NCI-H2081 treated with DMSO at 0.1 percent for 48 hours (cell line): ENCODE measurements at places on chromosomes 4 and X.

- no peak for DNase-seq
Measured at GRCh38 chr4:70153937-70154336, at the start of gene PRR27. Gene PRR27 (plus strand): TSS chr4:70154237. CDS start chr4:70154376, 139 bp downstream.

GRCh38 chr4:36323816-36324419, 42.5 kb downstream of the DTHD1 start:
- no peak for DNase-seq

DNA sequence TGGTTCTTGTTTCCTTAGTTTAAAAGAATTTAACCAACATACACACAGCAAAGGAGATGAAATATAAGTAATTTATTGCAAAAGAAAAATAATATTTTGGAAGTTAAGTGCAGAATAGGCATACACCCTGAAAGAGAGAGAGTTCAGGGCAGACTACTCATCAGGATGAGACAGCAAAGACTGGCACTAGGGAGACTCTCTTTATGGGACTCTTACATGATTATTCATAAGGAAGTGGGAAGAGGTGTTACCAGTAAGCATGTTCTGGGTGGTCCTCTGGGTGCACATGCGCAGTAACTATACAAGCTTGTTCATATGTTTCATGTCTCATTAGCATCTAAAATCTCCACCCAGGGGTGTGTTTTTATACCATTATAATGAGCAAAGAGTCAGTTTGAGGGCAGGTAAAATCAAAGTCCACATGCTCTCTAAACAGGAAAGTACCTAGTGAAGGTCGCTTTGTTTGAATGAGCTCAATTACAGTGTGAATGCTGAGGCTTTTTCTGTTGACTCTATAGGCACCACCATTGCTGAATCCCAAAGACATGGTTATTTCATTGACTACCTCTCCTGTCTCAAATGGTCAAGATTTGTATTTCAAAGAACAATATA, 38.2 kb upstream of the PRDM5 start:
- no peak for DNase-seq

GRCh38 chr4:147015491-147015890, 69.8 kb upstream of the TTC29 start:
- DNase-seq, result no peak

DNA sequence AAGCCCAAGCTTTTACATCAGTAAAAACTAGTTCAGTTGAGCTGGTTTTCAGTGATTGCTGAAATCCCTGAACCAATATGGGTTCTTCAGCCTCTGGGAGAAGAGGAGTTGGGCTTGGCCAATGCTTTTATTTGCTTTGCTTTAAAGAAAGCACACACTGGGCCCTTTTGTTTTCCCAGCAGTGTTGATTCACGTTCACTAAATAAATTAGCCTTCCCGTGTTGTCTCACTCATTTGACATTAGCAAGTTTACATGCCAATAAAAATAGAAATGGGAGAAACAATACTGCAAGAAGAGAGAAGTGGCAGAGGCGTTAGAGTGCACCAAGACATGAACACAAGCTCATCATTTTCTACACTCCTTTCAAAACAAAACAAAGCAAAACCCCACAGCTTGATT, 136.2 kb downstream of the SHROOM3 start:
- peak; percentile 9 for DNase-seq

- no peak for DNase-seq
Measured at GRCh38 chrX:139834879-139835278, 98.0 kb downstream of the ATP11C start.

GRCh38 chrX:70338290-70338689, 48.4 kb downstream of the KIF4A start:
- DNase-seq, result no peak

DNA sequence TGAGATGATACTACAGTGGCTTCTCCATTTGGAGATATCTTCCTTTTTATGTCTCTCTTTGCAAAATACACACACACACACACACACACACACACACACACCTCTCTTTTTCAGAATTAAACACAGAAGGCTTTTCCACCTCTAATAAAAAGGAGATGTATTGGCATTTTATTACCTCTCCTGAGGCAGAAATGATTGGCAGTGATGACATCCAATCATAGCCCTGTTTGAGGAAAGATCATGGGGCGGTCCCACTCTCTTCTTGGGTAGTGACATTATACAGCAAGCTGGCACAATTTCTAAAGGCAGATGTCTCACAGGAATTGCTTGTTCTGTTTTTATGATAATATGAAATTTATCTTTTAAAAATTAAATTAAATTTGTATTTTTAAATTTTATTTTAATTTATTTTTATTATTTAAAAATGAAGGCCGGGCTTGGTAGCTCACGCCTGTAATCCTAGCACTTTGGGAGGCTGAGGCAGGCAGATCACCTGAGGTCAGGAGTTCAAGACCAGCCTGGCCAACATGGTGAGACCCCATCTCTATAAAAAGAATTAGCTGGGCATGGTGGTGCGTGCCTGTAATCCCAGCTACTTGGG, 15.6 kb downstream of the CHRNA9 start:
- no peak for DNase-seq

- DNase-seq, result peak; percentile 82
Measured at GRCh38 chr4:182745237-182745636, 171.9 kb downstream of the DCTD start.

GRCh38 chr4:103626296-103626695, 93.5 kb downstream of the TACR3 start:
- no peak for DNase-seq

- no peak for DNase-seq
Measured at GRCh38 chr4:25065431-25065858, 34.7 kb upstream of the LGI2 start.

- DNase-seq, result no peak
Measured at GRCh38 chrX:118536687-118537461, 41.3 kb downstream of the DOCK11 start.

- no peak for DNase-seq
Measured at GRCh38 chr4:21628116-21628670, 320.4 kb downstream of the KCNIP4 start.

GRCh38 chr4:183797011-183797444, 108.1 kb upstream of the STOX2 start:
- DNase-seq, result no peak

DNA sequence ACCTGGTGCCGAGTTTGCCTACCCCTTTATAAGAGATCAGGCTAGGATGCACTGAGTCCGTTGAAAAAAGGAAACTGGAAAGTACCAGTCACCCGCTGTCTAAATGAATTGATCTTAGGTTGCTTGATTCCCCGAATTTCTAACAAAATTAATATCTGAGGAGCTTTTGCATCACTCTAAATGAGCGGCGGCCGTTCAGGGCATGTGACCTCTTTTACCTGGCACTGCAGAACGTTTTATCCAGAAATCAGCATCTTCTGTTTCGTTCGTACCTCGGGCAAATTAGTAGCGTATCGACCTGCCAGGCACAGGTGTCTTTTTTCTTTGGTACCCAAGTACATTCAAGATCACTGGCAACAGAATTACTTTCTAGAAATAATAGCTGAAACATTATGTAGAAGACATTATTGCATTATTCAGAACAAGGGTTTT, 876 bp downstream of the KLHL2 start:
- no peak for DNase-seq

- DNase-seq, result no peak
Measured at GRCh38 chrX:120238933-120239332, 11.7 kb upstream of the ZBTB33 start.

DNA sequence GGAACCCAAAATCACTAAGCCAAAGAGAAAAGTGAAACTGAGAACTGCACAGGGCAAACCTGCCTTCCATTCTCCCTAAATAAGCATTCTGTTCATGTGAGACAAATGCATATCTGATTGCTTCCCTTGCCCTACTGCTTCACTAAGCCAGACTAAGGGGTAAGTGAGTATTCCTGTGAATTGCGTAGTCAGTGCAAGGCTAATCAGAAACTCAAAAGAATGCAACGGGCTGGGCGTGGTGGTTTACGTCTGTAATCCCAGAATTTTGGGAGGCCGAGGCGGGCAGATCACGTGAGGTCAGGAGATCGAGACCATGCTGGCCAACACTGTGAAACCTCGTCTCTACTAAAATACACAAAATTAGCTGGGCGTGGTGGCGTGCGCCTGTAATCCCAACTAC, 10.8 kb upstream of the XIAP start:
- no peak for DNase-seq

GRCh38 chr4:69787879-69788278, 27.5 kb upstream of the SULT1B1 start:
- no peak for DNase-seq

DNA sequence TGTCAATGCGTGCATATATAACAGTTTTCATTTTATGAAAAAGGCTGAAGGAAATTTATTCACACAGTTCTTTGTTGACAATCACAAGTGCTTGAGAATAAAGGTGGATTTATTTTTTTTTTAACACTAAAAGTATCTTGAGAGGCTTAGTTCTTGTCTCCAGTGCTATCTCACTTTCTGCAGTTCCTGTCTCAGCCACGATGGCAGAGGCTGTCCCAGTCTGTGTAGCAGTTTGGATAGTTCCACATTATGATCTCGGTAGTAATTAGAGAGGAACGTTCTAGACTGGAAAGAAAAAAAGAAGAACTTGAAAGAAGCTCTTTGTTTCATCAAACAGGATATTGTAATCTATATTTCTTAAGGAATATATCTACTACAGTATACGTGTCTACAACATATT, 229.0 kb downstream of the UGT8 start:
- DNase-seq, result no peak
